ENCODE measurements at places on chromosomes 11 and 22.

DNA sequence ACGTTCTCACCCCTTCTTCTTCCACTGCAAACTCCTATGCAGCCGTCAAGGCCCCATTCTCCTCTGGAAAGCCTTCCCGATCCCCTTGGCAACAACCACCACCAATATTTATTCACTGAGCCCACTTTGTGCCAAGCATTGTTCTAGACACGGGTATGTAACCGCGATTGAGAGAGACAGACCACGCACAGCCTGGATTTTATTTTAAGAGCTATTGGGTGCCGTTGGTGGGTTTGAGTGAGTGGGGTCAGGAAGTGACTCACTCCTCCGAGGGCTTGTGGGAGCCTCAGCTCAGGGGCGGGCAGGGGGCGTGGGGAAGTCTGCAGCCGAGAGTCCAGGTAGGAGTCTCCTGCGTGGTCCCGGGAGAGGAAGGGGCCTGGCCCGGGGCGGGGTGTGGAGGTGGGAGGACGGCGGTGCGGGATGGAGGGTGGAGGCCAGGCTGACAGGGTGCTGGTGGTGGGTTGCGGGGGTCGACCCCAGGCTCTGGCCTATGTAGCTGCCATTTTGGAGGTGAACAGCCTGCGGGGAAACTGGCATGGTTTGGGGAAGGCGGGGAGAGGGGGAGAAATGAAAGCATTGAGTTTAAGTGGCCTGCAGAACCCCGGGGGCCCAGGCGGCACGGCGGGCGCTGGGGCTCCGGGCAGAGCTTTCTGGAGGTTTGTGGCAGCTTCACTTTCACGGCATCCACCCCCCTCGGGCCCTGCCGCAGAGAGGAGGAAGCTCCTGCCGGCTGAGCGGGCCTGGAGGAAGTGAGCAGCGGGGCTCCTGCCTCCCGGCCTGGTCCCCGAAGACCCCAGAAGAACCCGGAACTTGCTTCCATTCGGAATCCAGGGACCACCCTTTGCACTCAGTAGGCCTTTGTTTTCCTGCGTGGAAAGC, 547 bp downstream of the PARVG start:
- no peak for DNase-seq

DNA sequence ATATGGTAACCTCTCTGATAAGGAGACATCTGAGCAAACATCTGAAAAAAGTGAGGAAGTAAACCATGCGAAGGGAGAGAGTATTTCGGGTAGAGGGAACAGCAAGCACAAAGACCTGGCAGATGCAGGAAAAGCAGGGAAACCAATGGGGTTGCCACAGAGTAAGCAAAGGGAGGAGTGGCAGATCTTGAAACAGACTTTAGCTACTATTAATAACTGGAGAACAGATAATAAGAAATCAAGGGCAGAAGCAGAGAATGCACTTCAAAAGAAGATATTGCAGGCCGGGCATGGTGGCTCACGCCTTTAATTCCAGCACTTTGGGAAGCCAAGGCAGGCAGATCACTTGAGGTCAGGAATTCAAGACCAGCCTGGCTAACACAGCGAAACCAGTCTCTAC, 18.1 kb downstream of the MRTFA start:
- DNase-seq, result no peak

DNA sequence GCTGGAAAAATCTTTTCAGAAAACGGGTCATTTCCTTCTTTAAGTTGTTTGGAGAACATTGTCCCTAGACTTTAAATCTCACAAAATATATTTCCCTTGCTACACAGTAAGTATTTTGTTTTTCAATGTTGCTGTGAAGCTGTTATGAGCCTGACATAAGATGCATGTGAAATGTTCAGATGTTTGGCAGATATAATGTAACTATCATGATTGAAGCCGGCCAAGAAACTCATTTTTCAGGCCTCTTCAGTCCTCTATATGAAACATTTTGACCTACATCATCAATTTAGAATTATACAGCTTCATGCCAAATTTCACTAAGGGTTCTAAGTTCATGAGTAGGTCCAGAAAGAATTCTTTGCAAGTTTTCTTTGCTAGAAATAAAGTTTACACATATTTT, 133.8 kb downstream of the JRKL start:
- no peak for DNase-seq

DNA sequence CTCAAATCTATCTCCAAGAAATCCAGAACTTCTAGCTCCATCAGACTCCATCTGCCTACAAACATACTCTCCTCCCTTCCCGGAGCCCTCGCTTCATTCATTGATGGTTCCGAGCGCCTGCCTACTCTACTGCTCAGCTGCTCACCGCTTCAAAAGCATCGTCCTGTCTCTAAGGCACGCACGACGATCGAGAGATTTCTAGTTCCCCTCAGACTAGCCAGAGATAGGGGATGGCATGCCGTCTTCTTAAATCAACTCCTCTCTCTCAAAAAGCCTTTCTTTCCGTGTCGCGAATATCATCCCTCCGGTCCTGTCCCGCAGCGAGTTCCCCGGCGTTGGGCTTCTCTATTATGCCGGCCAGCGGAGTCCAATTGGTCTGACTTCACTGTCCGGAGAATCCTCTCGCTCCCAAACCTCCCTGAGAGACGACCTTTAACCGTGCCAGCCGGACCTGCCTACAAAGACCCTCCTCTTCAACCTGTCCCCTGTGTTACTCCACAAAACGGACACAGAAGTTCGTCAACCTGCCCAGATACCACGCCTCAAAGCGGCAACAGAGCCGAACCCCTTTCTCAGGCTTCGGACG, 592 bp downstream of the EEF1G start:
- no peak for DNase-seq

- DNase-seq, result no peak
These were observed 95.6 kb downstream of the KCNQ1 start for GRCh38 chr11:2540223-2540991.

GRCh38 chr22:39710380-39711150, 140.0 kb downstream of the CACNA1I start:
- no peak for DNase-seq

DNA sequence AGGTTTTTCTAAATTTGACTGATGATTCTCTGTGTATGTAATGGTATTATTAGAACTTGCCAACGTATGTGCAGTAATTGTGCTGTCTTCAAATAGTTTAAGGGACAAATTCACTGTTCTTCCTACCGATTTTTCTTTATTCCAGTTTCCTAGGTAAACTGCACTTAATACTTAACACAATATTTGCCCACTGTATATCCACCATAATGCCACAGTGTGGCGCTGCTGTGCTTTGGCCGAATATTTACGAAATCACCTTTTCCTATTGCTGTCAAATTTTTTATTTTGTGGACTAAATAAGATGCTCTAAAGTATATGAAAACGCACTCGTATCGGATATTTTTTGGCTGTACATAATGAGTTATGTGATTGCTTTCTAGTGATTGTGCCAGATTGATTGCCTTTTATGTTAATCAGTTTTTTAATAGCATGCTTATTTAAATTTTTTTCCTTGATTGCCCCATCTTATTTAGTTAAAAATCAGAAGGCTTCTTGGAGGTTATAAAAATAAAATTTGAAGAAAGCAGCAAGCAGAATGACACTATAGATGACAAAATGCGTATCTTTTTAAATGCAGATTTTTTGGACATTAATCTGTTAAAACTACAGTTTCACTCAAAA, 10.5 kb downstream of the AASDHPPT start:
- peak; percentile 7 for DNase-seq

- DNase-seq, result no peak
These were observed 84.6 kb upstream of the PARVA start for GRCh38 chr11:12292766-12293165.

DNA sequence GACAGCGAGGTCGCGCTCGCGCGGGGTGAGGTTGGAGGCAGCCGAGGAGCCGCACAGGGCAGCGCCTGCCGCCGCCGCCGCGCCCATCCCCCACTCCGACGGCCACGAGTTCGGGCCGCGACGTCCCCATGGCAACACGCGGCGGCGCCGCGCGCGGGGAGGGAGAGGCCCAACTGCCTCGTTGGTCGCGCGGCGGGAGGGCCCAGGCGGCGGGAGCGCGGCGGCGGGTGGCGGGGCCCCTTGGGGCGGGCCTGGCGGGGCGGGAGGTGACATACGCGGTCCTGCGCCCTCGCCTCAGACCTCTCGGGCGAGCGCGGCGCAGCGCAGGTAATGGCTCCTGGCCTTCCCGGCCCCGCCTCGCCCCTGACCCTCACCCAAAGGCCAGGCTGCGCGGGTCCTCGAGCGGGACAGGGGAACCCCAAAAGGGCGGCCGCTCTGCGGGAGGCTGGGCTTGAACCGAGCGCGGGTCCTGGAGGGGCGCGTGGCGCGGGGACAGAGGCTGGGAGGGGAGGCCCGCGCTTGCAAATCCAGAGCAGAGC, at the start of gene DEUP1:
TSS of gene DEUP1 (plus strand) at position 297 of the 539 bp plus-strand sequence. CDS start 1,518 bp downstream, outside the sequence.
- DNase-seq, result no peak

DNA sequence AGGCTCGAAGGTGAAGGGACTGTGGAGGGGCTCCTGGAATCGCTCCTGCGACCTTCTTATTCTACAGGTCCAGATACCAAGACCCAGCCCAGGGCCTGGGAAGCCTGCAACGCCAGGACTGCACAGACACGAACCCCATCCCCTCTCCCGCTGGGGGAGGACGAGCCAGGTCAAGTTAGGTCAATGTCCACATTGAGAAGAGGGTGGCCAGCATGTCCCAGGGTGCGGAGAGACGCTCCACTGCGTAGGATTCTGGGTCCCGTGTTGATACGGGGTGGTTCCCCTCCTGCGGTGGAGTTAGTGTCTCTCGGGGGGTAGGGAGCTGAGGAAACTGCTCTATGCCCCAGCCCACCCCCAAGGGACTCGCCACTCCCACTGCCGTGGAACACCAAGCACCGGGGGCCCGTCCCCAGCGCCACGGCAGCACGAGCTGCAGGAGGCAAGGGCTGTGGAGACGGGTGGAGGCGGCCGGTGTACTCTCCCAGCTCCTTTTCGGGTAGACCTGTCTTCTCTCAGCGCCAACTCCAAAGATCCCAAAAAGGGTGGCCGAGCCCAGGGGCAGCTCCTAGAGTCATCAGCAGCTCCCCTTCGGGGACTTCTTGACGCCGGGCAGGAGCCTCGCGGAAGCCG, 1.6 kb downstream of the GSC2 start:
- no peak for DNase-seq

- no peak for DNase-seq
These were observed at the start of gene SLCO2B1 for GRCh38 chr11:75150879-75151278. Gene SLCO2B1, plus strand, starts transcription at chr11:75151107. Its CDS starts 275 bp downstream, at chr11:75151382.

Data from SK-N-DZ (cell line).